ENCODE measurements at places on chromosomes 3 and 15.
A peak's percentile ranks its signal among the peaks of the same experiment; 100 is the strongest.

DNA sequence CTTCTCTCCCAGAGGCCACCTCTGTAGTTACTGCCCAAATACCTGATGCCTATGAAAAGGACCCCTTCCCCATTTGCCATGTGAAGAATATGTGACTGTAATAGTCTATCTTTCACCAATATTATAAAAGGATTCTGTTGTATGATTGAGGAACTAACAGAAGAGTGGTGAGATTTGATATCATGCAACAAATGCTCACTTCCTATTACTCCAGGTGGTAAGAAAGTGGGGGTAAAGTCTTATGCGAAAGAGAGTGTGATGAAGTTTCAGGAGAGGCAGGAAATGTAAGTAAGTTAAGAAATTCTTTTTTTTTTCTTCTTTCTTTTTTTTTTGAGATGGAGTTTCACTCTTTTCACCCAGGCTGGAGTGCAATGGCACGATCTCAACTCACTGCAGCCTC lies 24.4 kb upstream of the RAP2B start:
- no peak for DNase-seq

GRCh38 chr15:99125061-99125891 lies 20.4 kb downstream of the SYNM start:
- DNase-seq, result no peak

DNA sequence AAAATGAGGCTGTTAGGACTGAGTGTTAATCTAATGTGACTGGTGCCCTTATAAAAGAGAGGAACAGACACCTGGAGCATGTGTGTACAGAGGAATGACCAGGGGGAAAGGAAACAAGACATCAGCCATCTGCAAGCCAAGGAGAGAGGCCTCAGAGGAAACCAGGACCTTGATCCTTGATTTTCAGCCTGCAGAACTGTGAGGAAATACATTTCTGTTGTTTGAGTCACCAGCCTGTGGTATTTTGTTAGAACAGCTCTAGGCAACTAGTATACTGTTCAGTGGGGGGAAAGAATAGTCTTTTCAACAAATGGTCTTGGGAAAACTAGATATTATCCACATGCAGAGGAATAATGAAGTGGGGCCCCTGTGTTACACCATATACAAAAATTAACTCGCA lies 80.6 kb downstream of the CCR1 start:
- no peak for DNase-seq

DNA sequence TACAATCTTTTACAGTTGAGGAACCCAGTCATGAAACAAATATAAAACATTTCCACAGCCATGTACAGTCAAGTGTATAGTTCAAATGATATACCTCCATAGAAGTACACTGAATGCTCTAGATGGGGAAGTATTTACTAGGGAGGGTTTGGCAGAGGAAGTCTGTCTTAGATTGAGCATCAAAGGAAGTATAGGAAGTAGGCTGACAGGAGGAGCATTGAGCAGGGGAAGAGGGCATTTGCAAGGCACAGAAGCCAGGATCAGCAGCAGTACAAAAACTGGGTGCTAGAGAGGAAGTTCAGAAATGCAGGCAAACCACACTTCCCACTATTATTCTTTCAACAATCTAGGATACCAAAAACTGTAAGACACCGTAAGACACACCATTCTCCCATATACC lies 122.6 kb downstream of the ANO10 start:
- DNase-seq, result no peak

- DNase-seq, result no peak
Observed at GRCh38 chr3:113952921-113953320, 5.1 kb downstream of the ZDHHC23 start.

DNA sequence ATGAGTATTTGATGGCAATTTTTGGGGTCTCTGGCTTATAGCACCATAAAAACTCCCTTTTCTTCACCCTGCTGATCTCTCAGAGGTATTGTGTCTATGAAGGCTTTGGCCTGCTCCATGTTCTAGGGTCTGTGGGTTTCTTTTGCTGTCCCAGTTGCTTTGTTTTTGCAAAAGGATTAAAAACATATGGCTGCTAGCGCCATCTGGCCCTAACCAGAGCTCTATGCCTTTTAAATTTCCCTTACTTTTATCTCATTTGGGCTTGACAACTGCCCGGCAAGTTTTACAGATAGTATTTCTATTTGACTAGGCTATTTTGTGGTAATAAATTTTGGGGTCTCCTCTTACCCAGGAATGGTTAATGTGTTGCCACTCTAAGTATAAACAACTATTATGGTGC lies 6.4 kb upstream of the GHRL start:
- DNase-seq, result no peak

DNA sequence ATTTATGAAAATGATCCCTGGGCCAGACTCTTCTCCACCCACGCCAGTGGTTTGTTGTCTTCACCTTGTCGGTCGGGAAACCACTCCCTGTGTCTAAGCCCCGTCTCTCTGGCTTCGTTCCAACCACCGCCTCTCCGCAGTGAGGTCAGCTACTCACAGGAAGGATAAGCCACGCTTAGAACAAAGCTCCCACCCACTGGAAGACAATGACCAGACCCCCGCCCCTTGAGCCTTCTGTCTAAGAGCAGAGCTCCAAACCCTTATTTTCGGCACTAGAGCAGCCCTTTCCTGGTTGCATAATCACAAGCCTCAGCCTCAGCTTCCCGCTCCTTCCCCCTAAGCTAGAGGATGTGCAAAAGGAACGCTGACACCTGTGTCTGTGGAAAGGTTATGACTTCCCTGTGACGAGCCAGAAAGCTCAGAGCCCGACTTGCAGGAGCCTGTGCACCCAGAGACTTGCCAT lies 114.9 kb upstream of the MEF2A start:
- no peak for DNase-seq

DNA sequence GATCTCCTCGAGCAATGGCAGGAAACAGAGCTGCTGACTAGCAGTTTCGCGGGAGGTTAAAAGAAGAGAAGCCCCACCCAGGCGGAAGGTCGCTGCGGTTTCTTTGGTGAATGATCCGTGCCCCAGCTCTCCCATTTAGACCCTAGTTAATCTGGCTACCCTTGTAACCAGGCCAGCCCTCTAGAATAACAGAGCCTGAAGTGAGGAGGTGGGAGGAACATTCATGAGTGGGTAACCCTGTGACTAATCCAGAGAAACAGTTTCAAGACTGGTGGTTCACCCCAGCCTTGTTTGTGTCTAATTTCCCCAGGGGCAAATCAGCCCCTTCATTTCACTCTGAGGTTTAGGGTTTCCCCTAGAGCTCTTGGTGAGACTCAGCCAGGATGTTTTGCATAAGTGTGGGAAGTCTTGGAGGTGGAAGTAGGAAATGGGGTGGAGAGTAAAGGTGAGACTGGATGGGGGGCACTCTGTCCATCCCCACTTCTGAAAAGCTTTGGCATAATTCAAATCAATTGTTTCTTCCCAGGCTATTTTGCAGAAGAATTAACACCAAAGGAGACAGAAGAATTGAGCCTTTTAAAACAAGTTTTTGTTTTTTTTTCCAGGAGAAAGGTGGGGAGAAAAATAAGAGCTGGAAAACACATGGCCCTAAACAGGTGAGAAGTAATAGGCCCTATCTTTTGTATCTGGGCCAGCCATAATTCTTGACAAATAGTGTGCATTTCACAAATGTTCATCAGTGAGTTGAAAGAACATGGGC lies 303.1 kb downstream of the RPLP1 start:
- DNase-seq, result no peak

- DNase-seq, result no peak
Observed at GRCh38 chr3:79973917-79974595, 206.3 kb upstream of the ROBO1 start.

DNA sequence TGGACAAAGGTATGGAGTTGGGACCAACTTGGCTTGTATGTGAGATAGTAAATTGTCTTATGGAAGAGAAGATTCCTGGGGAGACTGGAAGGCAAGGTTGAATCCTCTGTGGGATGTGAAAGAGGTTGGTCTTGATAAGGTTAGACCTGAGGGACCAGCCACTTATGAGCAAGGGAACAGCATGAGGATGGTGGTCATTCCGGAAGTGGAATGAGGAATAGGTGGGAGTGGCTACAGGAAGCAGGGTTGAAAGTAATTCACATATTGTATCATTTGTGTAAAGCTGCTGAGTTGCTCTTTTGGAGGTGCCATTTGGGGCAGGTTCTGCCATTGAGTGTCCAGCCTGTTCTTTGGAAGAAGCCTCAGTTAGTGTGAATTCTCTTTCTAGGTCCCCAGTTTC lies 13.2 kb downstream of the USP13 start:
- no peak for DNase-seq

DNA sequence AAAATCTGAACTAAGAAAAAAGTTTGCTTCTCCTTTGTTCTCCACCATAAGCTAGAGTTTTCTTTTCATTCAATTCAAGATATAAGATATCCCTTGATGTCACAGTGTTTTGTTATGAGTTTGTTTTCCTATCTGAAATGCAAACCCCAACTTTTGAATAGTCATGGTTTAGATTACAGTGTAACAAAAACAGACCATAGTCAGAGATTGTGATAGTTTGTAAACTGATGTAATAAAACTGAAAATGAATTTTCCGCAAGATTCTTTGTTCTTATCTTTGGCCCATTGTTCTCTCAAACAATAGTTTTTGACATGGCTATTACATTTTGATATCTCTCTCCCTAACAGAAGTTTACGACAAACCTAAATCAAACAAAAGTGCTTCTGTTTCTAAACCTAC lies 121.7 kb upstream of the GADL1 start:
- DNase-seq, result no peak

- no peak for DNase-seq
Observed at GRCh38 chr15:73383310-73384189, 14.8 kb upstream of the HCN4 start.

- DNase-seq, result no peak
Observed at GRCh38 chr3:152891678-152892077, 56.7 kb downstream of the P2RY1 start.

GRCh38 chr15:35123743-35124142 lies 38.6 kb upstream of the NANOGP8 start:
- no peak for DNase-seq

DNA sequence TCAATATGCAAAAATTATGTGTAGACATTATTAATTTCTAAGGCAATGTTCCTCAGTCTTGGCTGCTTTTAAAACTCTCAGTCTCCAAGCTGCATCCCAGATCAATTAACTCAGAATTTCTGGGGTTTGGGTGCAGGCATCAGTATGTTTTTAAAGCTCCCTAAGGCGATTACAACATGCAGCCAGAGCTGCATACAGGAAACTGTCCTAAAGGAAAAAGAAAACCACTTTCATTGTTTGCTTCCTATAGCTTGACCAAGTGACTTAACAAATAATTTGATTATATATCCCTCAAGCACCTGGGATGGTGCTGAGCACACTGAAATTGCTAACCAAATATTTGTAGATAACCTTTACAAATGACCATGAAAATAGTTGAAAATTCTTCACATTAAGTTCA lies 194.7 kb downstream of the DTWD1 start:
- no peak for DNase-seq

- no peak for DNase-seq
Observed at GRCh38 chr15:64857421-64857820, 15.7 kb downstream of the PLEKHO2 start.

DNA sequence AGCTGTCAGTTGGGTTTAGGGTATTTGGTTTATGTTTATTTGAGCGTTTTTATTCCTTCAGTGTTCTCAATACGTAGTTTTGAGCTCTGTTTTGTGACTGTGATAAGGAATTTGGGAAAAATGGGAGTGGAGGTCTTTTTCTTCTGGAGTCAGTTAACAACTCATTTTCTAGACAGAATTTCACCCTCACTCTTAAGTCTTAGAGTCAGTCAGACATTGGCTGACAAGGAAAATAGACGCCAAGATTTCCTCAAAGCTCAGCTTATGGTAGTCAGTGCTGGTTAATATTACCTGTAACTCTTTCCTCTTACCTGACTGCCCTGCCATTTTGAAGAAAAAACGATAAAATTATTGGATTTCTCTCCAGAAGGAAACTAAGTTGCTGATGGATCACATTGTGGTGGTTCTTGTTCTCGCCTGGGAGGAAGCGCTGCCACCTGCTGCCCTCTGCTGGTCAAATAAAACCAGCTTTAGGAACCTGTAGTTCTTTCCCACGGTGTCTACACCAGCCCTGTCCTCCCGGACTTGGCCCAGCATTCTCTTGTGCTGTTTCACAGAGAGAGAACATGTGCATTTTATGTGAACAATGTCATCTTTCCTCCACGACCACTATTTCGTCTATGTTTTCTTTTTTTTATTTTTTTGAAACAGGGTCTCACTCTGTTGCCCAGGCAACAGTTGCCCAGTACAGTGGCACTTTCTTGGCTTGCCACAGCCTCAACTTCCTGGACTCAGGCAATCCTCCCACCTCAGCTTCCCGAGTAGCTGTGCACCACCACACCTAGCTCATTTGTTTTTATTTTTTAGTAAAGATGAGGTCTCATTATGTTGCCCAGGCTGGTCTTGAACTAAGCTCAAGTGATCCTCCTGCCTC lies 41.4 kb upstream of the UMPS start:
- DNase-seq, result peak; percentile 82

DNA sequence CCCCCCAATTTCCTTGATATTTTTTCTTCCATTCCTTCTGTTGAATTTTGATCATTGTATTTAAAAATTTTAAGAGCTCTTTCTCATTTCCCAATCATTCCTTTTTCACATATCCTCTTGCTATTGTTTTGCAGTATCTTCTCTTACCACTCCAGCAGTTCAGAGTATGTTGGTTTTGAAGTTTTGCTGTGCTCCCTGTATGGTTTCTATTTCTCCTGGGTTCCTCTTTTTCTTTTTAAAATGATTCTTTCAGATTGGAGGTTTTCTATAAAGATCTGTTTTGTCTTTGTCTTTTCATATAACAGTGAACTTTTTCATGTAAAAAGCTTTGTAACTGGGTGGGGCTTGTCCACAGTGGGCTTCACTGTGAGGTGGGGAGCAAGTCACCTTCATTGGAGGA lies 12.8 kb downstream of the USP3 start:
- no peak for DNase-seq

DNA sequence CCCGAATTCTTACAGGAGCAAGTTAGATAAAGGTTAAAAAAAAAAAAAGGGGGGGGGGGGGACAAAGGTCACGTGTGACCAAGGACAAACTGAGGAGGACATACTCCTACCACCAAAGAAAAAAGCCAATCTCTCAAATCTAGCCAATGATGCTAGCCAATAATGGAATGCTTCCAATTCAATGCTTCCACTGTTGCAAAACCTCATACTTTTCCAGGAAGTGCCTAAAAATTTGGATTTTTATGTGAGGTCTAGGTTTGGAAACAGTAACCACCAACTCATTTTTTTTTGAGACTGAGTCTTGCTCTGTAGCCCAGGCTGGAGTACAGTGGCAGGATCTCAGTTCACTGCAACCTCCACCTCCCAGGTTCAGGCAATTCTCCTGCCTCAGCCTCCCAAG lies 11.4 kb downstream of the MSL2 start:
- no peak for DNase-seq

DNA sequence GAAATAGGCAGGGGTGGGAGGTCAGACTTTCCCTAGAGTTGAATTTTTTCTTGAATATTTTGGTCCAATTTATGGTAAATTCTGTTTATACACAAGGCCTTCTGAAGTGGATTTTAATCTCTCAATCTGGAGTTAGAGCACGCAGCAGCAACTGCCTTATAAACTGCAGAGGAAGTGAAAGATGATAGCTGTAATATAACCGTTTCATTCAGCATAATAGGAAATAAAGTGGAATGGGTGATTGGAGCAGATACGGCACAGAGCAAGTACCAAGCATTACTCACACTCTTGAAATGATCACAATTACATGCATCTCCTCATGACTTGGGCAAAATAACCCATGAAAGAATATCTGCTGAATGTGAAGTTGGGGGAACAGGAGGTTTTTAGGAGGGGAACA lies 106.8 kb downstream of the ARRDC4 start:
- no peak for DNase-seq
